ENCODE measurements at places on chromosomes 3 and 15. TPM values are rescaled to one million over a fixed set of nuclear protein-coding genes. Genes with fewer than 3 reads are reported as not detected.
A peak's percentile ranks its signal among the peaks of the same experiment; 100 is the strongest.

DNA sequence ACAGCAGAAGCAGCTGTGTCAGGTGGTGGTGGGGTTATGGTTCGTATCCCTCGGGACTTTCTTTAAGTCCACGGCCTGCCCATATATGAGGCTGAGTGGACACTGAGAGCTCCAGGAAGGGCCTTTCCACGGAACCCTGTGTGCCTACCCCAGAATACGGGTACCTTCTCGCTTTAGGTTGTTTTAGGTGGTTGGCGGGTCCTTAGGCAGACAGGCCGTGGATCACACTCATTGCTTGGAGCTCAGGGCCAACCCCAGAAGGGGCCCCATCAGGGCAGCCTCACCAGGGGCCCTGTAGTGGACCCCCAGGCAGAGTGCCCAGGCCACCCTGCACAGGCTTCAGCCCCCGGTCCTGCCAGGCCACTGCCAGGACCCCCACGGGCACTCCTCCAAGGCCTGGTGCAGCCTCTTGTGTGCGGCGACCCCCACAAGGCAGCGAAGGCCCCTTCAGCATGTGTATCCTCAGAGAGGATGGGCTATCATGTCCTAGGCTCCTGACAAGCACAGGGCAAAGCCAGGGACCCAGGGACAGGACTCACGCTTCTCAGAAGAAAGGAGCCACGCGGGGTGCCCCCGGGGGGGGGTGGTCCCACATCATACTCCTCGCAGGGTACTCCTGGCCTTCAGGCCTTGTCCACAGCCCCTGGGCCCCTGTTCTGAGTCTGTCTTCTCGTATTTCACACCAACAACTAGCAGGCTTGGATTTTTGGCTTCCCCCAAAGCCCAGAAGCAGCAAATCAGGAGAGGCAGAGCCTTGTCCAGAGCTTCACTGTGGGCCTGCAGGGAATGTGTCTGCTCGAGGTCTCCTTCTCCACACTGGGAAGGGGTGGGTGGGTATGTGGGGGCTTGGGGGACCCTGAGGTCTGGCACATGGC lies 93.4 kb downstream of the LRRK1 start:
- no peak for DNase-seq

- peak; percentile 41 for DNase-seq
Measured at GRCh38 chr3:50340448-50341329, at the start of gene RASSF1. TSS of gene RASSF1 (minus strand) at chr3:50340836. CDS start at chr3:50340805, 31 bp downstream.

DNA sequence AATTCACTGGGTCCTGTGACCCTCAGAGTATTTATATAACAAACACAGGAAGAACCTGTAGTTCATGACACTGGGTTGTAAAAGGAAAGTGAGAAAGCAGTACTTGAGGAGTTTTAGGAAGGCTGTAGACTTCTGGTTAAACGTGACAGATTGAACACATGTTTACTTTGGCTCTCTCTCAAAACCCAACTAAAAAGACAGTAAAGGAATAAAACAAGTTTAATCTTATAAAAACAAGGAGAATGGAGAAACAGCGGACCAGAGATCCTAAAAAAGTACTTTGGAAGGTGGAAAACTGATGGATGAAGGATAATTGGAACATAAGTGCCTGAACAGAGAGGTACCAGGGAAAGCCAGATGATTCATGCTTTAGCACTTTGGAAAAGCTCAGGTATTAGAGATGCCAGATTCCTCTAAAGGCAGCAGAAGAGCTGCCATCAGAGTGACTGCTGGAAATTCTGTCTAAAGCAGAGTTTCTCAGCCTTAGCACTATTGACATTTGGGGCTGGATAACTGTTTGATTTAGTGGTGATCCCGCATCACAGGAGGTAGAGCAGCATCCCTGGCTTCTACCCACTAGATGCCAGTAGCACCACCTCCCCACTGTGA lies 182.9 kb upstream of the RORA start:
- DNase-seq: no peak

ALDH1A2 gene
- total RNA-seq: 0.98 TPM

GRCh38 chr3:31092748-31093589 lies 198.5 kb upstream of the GADL1 start:
- DNase-seq: no peak

Data from thyroid gland (tissue), 4 donors.